ENCODE measurements at places on chromosomes 6 and 20.

DNA sequence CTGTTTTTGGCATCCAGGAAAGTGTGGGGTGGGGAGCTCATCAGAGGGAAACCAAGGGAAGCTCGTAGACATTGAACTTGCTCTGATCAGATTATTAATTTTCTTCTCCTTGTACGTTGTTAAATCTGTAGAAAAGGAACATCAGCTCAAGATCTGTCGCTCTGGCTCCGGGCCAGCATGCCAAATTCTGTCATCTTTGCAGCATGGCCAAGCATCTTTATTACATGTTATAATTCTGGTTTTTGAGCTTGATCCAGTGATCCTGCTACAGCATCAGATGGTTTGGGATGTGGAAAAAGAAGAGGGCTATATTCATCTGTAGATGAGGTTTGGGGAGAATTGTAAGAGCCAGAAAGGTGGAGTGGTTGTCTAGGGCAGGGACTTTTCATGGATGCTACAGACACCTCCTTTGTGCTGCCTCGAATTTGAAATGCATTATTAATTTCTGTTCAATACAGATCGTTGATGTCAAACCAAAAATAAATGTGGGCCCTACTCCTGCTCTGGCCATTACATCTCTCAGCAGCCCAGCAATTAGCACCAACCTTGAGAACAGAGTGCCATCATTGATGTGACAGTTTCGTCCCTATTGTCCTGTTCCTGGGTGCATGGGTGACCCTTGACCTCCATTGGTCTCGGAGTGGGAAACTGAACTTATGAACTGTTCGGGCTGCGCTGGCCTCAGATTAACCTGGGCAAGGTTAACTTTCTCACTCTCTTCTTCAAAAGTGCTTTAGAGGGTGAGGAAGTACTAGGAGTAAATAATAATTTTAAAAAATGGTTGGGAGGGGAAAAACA lies 250.8 kb downstream of the SOX4 start:
- DNase-seq, result no peak

- no peak for DNase-seq
Observed at GRCh38 chr6:36550473-36551000, 3.3 kb upstream of the STK38 start.

DNA sequence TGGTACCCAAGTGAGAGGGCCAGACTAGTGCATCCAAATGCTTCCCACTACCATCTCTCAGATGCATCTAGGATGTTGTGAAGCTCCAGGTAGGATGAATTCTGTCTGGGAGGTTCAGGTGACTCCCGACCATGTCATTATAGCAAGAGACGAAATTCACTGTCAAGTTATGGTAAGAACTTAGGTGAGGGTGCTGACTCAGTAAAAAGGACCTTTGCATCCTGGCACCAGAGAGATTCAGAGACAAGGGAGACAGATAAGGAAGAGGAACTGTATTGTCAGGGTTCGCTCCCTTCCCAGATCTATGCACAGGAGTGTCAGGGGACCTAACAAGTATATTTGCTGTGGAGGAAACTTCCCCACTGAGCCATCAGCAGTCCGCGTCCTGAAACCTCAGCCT lies 11.2 kb upstream of the PRIM2 start:
- no peak for DNase-seq

- DNase-seq, result peak; percentile 54
Observed at GRCh38 chr6:24431045-24431451, 28.3 kb downstream of the MRS2 start.

GRCh38 chr20:37901654-37902503 lies 1.0 kb upstream of the VSTM2L start:
- peak; percentile 60 for DNase-seq

DNA sequence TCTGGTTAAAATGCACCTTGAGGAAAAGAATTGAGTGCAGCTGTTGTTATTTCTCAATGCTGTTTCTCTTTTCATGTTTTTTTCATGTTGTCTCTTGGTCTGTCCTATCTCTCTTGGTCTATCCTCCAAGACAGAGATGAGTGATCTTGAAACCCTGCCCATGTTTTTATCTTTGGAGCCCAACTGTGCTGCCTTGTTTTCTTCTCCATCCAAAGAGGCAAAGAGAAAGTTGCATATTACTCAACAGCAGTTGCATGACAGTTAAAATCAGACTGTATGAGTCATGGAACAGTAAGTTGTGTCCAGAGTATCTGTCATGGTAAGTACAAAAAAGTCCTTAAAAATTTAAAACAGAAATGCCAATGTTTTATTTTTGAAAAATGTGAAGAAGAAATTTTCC lies 26.2 kb downstream of the BCAS1 start:
- peak; percentile 51 for DNase-seq

DNA sequence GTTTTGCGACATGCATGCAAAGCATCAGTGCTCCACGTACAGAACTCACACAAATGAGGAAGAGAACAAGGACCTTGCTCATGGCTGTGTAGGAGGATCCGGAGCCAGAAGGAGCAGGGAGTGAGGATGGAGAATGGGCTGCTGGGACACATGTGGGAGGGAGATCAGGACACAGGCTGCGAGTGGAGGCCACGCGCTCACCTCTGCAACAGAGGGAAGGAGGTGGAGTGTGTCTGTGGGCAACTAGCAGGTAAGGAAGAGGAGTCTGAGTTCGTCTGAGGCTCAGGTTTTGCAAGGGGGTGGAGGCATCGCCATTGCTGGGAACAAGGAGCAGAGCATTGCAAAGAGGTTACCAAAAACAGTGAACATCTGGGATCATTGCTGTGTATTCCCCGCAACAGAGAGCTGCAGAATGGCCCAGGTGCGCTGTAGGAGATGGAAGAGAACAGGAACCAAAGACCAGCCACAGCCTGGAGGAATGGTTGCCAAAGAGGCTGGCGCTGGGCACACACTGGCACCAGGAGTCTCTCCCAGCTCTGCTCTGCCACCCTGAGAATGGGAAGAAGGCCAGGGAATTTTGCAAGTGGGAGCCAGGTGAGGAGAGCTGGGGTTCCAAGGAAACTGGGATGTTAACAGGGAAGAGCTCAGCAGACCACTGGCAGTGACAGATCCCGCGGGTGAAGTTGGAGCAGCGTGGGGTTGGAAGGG lies 90.0 kb upstream of the RPS6KA2 start:
- DNase-seq, result no peak

GRCh38 chr6:75374961-75375400 lies 90.4 kb upstream of the TMEM30A start:
- no peak for DNase-seq
